ENCODE measurements at places on chromosomes 7 and 10.

- H3K4me1 ChIP-seq, result no peaks in the 10 kb centered on the region
- no peaks in the 10 kb centered on the region for H3K36me3 ChIP-seq
- peak; percentile 10 for DNase-seq
- no peaks in the 10 kb centered on the region for H3K27me3 ChIP-seq
Measured at GRCh38 chr7:37510043-37510634, 61.5 kb upstream of the ELMO1 start.

GRCh38 chr7:155316427-155317113 is 18.9 kb downstream of the INSIG1 start:
- no peaks in the 10 kb centered on the region for H3K36me3 ChIP-seq
- no peaks in the 10 kb centered on the region for H3K4me1 ChIP-seq
- peaks cover 2% of the 10 kb centered on the region for H3K27me3 ChIP-seq
- DNase-seq, result no peak
- H3K27ac ChIP-seq, result no peak overlapping the region

DNA sequence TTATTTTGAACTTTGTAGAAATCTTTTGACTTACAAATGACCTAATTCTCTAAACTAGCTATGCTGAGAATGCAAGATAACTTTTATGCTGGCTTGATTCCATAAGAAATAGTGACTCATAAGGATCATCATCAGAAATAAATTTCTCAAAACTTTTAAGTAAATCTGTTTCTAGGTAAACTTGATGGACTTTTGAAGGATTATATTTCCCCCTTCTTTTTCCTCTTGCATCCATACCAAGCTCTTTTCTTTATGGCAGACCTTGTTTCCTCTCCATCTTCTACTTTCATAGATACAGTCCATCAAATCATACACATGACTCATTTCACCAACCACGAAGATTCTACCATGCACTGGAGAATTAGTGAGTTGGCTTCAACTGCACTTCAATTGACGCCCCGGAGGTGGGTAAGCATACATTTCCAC is 336.3 kb downstream of the KCNMA1 start:
- H3K4me3 ChIP-seq, result no peak overlapping the region
- no peak overlapping the region for H3K27ac ChIP-seq
- H3K4me1 ChIP-seq, result no peaks in the 10 kb centered on the region
- no peak for DNase-seq

DNA sequence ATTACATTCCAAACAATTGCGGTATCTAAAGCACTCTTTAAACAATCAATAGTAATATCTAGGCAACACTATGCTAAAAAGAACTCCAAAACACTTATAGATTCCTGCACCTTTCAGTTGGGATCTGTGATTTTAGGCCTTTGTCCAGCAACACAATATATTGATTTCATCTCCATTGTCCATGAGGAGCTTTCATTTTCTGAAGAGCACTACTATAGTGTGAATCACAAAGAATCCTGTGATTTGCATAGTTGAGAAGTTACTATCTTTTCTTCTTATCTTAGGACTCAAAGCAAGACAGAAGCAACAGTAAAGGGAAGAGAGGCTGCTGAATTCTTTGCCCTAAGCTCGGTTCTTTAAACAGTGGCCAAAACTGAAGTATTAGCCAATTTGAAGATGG is 846.8 kb downstream of the IPMK start:
- H3K27ac ChIP-seq, result no peak overlapping the region
- H3K36me3 ChIP-seq, result no peaks in the 10 kb centered on the region

- H3K27ac ChIP-seq, result no peak overlapping the region
- no peaks in the 10 kb centered on the region for H3K36me3 ChIP-seq
- no peak for DNase-seq
- no peaks in the 10 kb centered on the region for H3K27me3 ChIP-seq
- no peak overlapping the region for H3K4me3 ChIP-seq
Measured at GRCh38 chr10:73881221-73881919, 7.0 kb upstream of the CAMK2G start.

DNA sequence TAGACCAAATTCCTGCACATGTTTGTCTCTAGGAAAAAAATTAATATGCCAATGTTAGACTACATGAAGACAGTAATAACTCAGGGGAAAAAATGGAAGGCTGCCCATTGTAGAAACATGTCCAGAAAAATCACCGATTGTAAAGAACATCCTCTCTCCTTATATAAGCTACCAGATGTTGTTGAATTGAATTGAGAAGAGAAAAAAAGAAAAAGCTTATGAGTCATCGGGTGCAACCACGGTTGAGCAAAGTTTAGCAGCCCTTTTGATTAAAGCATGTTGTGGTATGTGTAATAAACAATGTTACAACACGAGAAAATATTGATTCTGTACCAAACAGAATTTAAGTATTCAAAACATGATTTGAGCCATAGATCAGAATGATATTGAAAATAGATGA is 102.3 kb upstream of the ARHGAP21 start:
- no peaks in the 10 kb centered on the region for H3K4me1 ChIP-seq
- DNase-seq, result no peak
- H3K36me3 ChIP-seq, result no peaks in the 10 kb centered on the region
- H3K4me3 ChIP-seq, result no peak overlapping the region
- H3K27ac ChIP-seq, result no peak overlapping the region
- H3K27me3 ChIP-seq, result no peaks in the 10 kb centered on the region

GRCh38 chr7:32360127-32360526 is 130.1 kb downstream of the LSM5 start:
- H3K27me3 ChIP-seq, result no peaks in the 10 kb centered on the region
- H3K36me3 ChIP-seq, result no peaks in the 10 kb centered on the region
- no peaks in the 10 kb centered on the region for H3K4me1 ChIP-seq
- no peak for DNase-seq
- no peak overlapping the region for H3K27ac ChIP-seq

GRCh38 chr7:26157520-26158105 is 5.6 kb downstream of the NFE2L3 start:
- peaks cover 14% of the 10 kb centered on the region for H3K4me1 ChIP-seq
- H3K27me3 ChIP-seq, result peaks cover 16% of the 10 kb centered on the region
- H3K36me3 ChIP-seq, result no peaks in the 10 kb centered on the region
- no peak overlapping the region for H3K4me3 ChIP-seq

DNA sequence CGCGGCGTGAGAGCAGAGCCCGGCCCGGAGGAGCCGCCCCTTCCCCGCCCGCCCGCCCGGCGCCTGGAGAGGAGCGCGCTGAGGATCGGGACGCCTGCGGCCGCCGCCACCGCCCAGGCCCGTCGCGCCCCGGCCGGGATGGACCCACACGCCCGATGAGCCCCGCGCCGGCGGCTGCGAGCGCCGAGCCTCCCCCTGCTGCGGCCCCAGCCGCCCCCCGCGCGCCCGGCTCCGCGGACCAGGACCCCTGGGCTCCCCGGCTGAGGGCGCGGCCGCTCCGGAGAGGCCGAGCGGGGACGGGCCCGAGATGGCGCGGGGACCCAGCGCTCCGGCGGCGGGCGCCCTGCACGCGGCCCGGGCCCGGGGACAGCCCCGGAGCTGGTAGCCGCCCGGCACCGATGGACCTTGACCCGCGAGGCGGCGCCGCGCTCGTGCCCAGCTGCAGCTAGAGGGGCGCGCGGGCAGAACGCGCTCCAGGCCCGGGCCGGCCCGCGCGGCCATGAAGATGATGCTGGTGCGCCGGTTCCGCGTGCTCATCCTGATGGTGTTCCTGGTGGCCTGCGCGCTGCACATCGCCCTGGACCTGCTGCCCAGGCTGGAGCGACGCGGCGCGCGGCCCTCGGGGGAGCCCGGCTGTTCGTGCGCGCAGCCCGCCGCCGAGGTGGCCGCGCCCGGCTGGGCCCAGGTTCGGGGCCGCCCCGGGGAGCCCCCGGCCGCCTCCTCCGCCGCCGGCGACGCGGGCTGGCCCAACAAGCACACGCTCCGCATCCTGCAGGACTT is 520 bp downstream of the FAM20C start:
- no peaks in the 10 kb centered on the region for H3K4me1 ChIP-seq
- no peaks in the 10 kb centered on the region for H3K36me3 ChIP-seq
- H3K27me3 ChIP-seq, result peaks cover 49% of the 10 kb centered on the region

DNA sequence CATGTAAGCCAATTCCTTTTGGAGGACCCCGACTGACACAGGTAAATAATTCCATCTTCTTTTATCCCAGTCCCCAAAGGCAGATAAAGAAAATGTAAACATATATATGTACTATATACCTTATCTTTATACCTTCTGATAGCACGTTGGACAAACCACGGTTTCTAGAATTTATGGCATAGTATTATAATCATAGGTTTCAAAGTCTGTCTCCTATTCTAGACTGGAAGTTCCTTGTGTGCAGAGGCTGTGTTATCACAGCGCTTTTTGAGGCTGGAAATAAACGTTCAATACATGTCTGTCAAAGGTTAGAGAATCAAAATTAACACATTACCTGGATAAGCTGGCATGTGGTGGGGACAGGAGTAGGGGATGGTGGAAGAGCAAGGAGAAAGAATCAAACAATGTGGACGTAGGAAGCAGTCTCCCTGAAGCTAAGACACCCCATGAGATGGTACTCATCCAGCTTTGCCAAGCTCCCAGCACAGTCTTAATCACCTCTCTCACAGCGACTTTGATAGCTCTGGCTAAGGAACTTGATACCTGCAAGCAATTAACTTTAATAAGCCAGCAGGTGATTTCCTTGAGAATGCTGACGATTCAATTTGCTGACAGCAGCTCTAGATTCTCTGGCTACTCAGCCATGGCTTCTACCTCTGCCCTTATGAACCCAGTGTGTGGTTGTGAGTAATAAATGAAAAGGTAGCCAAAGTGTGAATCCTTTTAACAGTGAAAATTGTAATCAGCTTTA is 208.4 kb upstream of the LRRTM3 start:
- no peaks in the 10 kb centered on the region for H3K27me3 ChIP-seq
- no peaks in the 10 kb centered on the region for H3K4me1 ChIP-seq
- DNase-seq, result no peak
- H3K36me3 ChIP-seq, result no peaks in the 10 kb centered on the region
- H3K27ac ChIP-seq, result no peak overlapping the region

DNA sequence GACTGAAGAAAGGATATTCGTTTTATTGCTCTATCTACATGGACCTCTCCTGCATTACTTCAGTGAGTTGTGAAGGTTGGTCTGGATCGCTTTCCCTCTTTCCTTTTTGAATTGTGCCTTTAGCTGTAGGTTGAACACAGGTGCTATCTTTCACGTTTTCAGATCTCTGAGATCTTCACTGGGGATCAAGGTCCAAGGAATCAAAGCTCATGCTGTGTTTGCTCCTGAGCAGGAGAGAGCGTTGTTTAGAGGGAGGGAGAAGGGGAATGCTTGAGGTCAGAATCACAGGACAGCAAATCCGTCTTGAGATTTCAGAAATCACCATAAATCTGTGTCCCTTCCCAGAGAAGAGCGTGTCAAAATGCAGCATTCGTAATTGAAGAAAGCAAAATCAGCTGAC is 105.0 kb downstream of the INSYN2A start:
- H3K36me3 ChIP-seq, result no peaks in the 10 kb centered on the region
- no peaks in the 10 kb centered on the region for H3K27me3 ChIP-seq
- H3K4me1 ChIP-seq, result no peaks in the 10 kb centered on the region

DNA sequence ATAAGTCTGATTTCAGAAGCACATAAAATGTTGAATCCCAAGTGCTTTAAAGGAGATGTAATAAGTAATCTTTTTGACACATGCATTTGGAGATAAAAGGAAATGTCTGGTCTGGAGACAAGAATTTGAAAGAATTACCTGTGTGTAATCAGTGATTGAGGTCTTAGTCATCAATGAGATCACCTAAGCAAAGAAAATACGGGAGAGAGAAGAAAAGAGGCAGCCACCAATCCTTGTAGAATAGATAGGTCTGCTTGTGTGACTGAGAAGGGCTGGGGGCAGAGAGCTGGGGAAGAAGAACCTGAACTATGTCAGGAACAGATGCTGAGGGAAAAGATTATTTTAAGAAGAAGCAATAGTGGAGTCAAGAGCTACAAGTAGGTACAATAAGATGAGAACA is 49.3 kb upstream of the ITPRID1 start:
- no peaks in the 10 kb centered on the region for H3K4me1 ChIP-seq
- no peak overlapping the region for H3K4me3 ChIP-seq
- H3K36me3 ChIP-seq, result no peaks in the 10 kb centered on the region
- DNase-seq, result no peak
- no peak overlapping the region for H3K27ac ChIP-seq
- no peaks in the 10 kb centered on the region for H3K27me3 ChIP-seq

DNA sequence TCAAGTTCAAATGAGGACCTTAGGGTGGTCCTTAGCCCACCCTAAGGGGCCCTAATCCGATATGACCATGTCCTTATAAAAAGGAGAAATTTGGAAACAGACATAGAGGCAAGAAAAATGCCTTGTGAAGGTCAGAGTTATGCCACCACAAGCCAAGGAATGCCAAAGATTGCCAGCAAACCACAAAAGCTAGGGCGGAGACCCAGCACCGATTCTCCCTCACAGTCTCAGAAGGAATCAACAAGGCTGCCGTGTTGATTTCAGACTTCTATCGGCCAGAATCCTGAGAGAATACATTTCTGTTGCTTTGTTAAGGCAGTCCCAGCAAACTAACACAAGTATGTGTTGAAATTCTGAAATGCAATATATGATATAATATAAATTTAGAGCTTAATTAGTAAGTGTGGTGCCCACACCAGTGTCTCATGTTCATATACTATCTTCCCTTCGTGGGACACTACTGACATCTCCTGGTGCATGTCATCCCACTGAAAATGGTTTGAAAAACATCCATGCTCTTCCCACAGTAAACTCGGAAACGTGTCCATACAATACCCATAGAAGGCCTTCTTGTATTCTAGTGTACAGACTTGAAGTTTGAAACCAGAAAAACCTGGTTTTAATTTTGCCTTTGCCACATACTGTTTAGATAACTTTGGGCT is 349.0 kb downstream of the TNS3 start:
- H3K4me1 ChIP-seq, result no peaks in the 10 kb centered on the region
- no peak overlapping the region for H3K27ac ChIP-seq
- no peak overlapping the region for H3K4me3 ChIP-seq
- H3K36me3 ChIP-seq, result no peaks in the 10 kb centered on the region

GRCh38 chr10:62085404-62085803 is 183.2 kb downstream of the RTKN2 start:
- peak overlapping the region; percentile 20 for H3K27ac ChIP-seq
- H3K36me3 ChIP-seq, result peaks cover 42% of the 10 kb centered on the region
- peaks cover 16% of the 10 kb centered on the region for H3K4me1 ChIP-seq

DNA sequence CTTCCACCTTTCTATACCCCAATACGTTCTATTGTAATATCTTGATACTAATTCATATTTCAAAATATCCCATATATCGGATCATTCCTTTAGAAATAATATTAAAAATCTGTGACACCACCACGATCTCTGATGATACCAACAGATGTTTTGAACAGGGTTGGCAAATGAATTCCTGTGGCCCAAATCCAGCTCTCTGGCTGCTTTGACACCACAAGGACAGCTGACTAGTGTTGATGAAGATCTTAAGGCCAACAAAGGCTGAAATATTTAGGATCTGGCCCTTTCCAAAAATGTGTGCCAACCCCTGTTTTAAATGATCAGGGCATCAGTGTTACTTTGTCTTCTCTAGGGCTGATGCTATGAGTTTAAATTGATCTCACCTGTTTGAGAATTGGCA is 380.7 kb upstream of the PFKP start:
- no peak for DNase-seq
- H3K27ac ChIP-seq, result no peak overlapping the region
- H3K4me3 ChIP-seq, result no peak overlapping the region
- H3K27me3 ChIP-seq, result no peaks in the 10 kb centered on the region
- H3K36me3 ChIP-seq, result no peaks in the 10 kb centered on the region

All from thymus (tissue), 14 donors.